ENCODE measurements at places on chromosomes 11 and 22.

- peak; percentile 15 for DNase-seq
These were observed 54.5 kb upstream of the ZBTB44 start for GRCh38 chr11:130369141-130369691.

DNA sequence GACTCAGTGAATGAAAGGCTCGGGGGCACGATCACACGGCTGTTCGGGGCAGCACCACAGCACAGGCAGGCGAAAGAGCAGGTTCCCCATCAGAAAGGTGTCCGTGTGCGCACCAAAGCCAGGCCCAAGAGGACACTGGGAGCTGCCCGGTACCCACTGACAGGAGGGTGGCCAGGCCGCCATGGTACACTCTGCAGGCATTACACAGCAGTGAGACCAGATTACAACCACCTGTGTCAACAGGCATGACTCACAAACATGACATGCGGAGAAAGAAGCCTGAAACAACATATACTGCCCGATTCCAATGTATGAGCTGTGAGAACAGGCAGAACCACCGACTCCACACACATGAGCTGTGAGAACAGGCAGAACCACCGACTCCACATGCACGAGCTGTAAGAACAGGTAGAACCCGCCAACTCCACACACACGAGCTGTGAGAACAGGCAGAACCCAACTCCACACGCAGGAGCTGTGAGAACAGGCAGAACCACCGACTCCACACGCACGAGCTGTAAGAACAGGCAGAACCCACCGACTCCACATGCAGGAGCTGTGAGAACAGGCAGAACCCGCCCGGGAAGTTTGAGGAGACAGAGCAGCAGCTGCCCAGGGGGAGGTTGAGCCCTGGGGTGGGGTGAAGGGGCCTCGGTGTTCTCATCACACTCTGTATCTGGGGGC, 32.6 kb downstream of the KIAA0930 start:
- peak; percentile 77 for DNase-seq

- no peak for DNase-seq
These were observed 13.6 kb downstream of the KCTD17 start for GRCh38 chr22:37065180-37065579.

- DNase-seq = peak; percentile 53
These were observed 476.7 kb upstream of the CCDC179 start for GRCh38 chr11:23336961-23337360.

DNA sequence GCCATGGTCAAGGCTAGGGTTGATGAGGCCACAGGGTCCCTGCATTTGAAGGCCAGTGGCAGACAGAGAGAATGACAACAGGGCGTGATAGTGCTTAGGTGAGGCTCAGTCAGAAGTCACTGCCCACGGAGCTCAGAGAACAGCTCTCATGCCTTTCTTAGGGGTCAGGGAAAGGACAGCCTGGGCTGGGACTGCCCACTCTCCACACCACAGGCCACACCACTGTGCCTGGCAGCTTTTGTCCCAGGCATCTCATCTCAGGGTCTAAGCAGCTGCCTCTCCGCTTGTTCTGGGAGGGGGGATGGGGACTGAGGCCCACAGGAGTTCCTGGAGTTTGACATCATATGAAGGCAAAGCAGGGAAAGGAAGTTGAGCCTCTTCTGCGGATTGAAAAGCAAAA, 150.2 kb upstream of the B3GAT1 start:
- no peak for DNase-seq

DNA sequence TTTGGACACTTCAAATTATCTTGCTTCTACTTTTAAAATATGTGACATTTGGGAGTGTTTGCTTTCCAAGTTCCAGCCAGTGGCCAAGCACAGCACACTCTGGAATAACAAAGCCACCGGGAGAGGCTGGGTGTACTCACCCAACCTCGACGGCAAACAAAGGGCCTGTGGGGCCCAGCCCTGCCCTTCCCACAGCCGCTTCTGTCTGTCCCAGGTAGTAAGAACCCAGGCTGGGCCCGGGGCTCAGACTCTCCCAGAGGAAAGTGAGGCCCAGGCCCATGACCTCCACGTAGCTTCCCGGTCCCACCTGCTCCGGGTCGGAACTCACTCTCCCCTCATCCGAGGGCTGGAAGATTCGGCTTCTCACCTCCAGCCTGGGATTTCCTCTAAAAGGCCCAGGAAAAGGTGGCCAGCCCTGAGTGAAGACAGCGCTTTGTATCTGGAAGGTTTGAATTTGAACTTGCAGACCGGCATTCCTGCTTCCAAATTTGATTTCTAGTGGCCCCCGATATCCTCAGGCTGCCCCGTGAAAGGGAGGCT, 93.5 kb downstream of the CELSR1 start:
- no peak for DNase-seq

DNA sequence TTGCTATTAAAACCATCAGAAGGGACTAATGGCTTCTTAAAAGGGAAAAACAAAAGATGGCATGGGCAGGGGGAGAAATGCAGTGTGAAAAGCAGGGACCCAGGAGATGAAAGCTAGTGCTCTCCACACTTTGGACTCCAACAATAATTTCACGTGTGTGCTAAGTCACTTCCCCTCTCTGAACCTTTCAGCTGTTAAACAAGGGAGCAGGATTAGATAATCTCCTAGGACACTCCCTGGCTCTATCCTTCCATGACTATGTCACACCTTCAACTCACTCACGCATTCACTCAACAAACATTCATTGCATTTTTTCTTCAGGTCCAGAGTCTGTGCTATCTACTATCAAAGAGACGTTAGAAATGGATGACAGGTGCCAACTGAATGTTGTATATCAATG, 88.7 kb downstream of the SYN3 start:
- DNase-seq = no peak

DNA sequence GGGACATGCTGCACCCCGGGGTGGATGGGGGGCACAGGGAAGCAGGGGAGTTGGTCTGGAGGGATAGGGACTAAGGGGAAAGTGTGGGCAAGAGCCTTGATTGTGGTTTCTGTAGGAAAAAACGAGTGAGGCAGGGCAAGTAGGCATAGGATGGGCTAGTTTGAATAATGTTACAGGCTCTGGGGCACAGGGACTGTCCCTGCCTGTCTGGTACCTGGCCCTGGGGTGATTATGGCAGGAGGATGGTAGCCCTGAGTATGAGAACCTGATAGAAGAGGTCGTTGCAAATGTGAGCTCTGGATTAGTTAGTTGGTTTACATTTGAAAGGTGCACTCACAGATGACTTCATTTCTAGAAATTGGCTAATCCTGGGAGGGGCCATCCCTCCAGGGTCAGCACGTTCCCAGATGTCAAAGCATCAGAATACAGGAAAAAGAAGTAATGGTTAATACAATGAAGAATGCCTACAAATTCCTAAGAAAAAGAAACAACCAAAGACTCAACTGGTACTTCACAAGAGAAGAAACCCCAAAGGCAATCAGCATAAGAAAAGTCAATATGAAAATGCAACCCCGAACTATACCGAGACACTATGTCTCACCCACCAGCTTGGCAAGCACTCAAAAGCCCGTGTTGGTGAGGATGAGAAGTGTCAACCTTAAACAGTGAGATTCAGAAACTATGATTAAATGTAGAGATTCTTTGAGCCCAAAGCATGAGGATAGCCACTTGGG, 11.3 kb upstream of the SMIM38 start:
- DNase-seq = no peak

- no peak for DNase-seq
These were observed 6.5 kb downstream of the VSTM5 start for GRCh38 chr11:93843906-93844305.

GRCh38 chr11:32426192-32426591, 9.1 kb downstream of the WT1 start:
- DNase-seq = no peak

- no peak for DNase-seq
These were observed 594.7 kb downstream of the METTL15 start for GRCh38 chr11:28702871-28703270.

GRCh38 chr11:65539744-65540289, 14.9 kb downstream of the SCYL1 start:
- no peak for DNase-seq

DNA sequence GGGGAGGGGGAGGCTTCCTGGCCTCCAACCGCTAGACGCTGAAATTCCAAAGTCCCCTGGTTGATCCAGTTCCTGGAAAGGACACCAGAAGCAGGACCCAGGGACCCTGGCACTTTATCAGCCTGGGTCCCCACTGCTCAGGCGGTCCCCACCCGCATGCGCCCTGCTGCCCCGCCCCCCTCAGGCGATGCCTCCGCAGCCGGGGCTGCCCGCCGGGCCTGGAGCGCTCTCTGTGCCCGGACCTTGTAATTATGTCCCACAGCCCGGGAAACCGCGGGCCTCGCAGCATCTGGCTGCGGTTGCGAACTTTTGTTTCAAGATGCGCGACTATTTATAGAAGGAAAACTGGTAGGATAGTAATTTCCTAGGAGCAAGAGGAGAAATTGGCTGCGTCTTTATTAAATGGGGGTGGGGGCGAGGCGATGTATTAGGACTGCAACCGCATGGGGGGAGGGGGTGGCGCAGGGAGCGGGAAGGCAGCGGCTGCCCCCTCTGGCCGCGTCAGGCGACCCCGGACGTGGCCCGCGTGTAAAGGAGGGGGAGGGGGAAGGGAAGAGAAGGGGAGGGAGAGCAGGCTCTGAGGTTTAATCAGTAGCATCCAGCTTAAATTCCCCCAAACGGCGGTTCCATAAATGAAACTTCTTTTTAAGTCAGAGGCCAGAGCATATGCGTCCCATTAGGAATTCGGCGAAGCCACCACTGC, 6.1 kb downstream of the WNT7B start:
- DNase-seq = peak; percentile 58

DNA sequence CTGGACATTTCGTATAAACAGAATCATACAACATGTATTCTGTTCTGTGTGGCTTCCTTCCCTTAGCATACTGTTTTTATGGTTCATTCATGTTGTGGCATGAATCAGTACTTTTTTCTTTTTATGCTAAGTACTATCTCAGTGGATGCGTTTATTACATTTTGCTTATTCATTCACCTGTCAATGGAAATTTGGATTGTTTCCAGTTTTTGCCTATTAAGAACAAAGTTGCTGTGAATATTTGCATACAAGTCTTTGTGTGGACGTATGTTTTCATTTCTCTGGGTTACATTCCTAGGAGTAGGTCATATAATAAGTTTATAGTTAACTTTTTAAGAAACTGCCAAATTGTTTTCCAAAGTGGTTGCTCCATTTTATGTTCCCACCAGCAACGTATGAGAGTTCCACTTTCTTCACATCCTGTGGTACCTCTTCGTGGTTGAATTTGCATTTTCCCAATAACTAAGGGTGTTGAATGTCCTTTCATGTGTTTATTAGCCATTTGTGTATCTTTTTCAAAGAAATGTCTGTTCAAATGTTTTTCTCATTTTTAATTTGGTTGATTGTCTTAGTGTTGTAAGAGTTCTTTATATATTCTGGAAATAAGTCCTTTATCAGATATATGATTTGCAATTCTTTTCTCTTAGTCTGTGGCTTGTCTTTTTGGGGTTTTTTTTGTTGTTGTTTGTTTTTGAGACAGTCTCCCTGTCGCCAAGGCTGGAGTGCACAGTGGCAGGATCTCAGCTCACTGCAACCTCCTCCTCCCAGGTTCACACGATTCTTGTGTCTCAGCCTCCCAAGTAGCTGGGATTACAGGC, 46.0 kb upstream of the MICAL2 start:
- no peak for DNase-seq

- DNase-seq = no peak
These were observed 50.2 kb upstream of the FGF3 start for GRCh38 chr11:69869311-69869939.

- peak; percentile 14 for DNase-seq
These were observed 60.6 kb upstream of the E2F8 start for GRCh38 chr11:19301361-19301760.

DNA sequence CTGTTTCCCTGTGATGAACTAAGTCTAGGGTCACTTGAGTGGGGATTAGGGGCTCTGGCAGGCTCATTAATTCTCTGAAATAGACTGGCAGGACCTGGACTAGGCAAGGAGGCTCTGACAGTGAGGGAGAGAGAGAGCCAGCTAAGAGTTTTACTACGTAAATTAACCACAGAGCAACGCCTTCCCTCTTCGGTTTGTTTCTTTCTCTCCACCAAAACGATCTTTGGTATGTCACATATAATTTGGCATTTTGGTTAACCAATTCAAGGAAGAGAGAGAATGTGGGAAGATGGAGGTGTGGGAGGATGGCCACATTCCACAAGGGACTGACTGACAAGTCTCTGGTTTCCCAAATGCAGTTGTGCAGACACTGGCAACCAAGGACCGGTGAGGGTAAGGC, 27.9 kb downstream of the ATG16L2 start:
- DNase-seq = no peak

GRCh38 chr22:42918500-42918899, 61.4 kb upstream of the ARFGAP3 start:
- DNase-seq = no peak

GRCh38 chr22:38924347-38924952, 33.0 kb upstream of the APOBEC3A start:
- peak; percentile 95 for DNase-seq
